Left ventricle myocardium inferior (tissue), 1 donor: ENCODE measurements at places on chromosomes 2 and 18.

DNA sequence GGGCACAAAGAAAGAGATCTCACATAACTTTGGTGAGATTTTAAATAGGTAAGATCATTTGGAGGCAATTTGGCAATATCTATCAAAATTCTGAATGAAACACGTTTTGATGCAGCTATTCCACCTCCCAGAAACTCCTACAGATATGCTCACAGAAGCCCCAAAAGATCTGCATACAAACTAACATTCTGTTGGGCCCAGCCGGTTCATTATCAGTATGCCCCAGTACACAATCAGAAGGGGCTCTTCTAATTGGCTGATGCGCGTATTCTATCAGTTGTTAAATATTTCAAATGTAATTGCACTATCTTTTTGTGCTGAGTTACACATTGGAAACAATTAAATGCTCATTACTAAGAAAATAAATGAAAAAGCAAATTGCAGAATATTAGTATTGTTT, 7.1 kb upstream of the TGIF1 start:
- DNase-seq = no peak

GRCh38 chr2:223801736-223802135, 35.6 kb downstream of the AP1S3 start:
- no peak for DNase-seq

- no peak for DNase-seq
These were observed 24.1 kb downstream of the IGFBP2 start for GRCh38 chr2:216657086-216657855.

DNA sequence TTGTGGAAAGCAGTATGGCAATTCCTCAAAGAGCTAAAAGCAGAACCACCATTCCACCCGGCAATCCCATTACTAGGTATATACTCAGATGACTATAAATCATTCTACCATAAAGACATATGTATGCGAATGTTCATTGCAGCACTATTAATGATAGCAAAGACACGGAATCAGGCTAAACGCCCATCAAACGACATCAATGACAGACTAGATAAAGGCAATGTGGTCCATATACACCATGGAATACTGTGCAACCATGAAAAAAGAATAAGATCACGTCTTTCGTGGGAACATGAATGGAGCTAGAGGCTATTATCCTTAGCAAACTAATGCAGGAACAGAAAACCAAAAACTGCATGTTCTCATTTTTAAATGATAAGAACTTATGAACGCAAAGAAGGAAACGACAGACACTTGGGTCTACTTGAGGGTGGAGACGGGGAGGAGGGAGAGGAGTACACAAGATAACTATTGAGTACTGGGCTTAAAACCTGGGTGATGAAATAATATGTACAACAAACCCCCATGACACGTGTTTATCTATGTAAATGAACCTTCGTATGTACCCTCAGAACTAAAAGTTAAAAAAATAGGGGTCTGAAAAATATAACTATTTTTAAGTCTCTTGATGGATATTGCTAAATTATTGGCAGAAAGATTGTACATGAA, 32.0 kb upstream of the CYTIP start:
- no peak for DNase-seq

GRCh38 chr18:71036783-71037182, 747.9 kb downstream of the SOCS6 start:
- no peak for DNase-seq

DNA sequence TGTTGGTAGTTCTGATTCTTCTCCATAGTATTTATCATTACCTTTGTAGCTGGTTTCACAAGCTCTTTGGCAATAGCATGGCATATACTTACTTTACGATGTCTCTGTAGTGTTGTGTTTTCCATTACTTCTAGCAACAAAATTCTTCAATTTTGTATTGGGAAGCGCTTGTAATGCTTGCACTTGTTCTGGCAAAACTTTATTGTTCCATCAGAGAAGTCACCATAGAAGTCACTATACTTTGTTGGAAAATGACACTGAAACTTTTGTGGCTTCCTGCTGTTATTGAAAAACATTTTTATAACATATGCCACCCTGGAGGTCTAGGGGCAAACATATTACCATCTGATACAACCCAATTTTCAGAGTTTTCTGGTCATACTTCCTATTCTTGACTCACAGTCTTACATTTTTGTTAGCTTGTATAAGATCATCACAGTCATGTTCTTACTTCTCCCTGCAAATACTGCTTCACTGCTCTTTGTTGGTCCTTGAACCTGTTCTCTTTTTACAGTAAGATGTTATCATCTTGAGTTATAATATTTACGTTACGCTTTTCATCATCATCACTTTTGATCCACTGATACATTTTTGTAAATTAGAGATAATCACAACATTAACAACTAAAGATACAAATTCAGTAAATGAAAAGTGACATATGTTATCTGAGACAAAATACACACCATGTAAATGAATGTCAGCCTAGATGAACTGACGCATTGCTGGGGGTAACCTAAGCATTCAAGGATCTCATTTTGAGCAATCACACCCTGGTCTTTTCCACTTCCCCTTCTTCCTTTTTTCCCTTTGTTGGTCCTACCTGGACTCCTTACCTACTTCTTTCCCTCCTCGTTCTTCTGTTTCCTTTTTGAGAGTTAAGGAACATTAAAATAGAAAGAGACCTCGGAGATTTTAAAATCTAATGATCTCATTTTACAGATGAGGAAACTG, 33.3 kb upstream of the CXCR4 start:
- DNase-seq = no peak

DNA sequence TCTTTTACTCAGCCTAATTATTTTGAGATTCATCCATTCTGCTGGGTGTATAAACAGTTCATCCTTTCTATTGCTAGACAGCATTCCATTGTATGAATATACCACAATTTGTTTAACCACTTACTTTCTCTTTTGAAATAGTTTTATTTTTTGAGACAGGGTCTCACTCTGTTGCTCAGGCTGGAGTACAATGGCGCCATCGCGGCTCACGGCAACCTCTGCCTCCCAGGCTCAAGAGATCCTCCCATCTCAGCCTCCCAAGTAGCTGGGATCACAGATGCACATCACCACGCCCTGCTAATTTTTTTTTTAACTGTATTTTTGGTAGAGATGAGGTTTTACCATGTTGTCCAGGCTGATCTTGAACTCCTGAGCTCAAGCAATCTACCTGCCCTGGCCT, 54.5 kb downstream of the USP37 start:
- no peak for DNase-seq

DNA sequence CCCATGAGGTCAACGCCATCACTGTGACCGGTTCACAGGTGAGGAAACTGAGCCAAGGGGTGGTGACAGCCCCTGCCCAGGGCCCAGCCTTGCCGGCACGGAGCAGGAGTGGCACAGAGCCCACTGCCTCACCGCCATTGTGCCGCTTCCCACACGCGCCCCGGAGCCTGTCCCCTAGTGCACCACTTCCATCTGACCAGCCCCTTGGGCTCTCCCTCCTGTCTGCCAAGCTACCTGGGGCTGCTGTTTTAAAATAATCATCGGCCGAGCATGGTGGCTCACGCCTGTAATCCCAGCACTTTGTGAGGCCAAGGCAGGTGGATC, 49.7 kb upstream of the GLI2 start:
- DNase-seq = no peak

GRCh38 chr2:27984153-27984552, 93.6 kb downstream of the BABAM2 start:
- no peak for DNase-seq
